Pulmonary artery endothelial cell (primary cell): ENCODE measurements at places on chromosomes 3 and 15.

GRCh38 chr3:58117561-58118181 is 93.1 kb downstream of the DNASE1L3 start:
- DNase-seq, result peak; percentile 80

GRCh38 chr3:155560135-155560534 is 184.7 kb downstream of the PLCH1 start:
- no peak for DNase-seq

DNA sequence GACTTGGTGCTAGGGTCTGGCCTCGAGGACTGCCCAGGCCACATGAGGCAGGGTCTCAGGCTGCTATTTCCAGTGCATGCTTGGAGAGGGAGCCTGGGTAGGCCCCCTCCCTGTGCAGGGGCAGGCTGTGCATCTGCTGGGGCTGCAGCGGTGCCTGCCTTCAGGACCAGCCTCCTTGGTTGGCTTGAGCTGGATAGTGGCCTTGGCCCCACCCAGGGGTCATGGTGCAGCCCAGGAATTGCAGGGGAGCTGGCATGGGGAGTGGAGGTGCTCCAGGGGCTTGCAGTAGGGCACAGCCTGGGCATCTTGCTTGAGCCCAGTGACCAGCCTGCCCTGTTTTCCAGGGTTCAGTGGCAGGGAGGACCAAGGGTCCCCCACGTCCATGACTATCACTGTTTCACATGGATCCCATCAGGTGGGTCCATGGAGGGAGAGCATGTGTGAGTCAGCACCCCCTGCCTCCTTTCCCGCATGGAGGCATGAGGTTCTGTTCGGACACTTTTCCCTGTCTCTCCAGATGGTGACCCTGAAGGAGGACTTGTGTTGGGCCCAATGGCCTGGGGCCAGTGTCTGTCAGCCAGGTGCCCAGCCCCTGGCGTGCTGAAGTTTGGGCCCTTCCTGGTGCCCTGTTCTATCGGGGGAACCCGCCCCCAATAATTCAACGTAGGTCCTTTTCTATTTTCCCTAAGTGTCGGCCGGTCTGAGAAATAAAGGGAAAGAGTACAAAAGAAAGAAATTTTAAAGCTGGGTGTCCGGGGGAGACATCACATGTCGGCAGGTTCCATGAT is 218.6 kb downstream of the SNRPN start:
- DNase-seq, result no peak

DNA sequence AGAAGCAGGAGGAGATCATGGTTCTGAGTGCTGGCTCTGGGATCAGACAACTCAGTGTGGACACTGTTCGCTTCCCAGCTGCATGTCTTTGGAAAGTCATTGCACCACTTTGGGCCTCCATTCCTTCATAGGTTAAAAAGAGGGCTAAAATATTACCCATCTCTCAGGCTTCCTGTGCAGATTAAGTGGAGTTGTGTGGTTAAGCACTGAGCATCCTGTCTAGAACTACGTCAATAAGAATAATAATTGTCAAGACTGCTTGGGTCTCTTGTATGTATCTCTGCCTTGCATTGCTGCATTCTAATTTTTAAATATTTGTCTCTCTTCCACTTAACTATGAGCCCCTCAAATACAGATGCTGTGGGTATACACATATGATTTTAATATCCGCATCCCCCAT is 22.3 kb downstream of the CFAP161 start:
- no peak for DNase-seq

- DNase-seq, result no peak
Observed at GRCh38 chr3:81922404-81922803, 161.0 kb upstream of the GBE1 start.

GRCh38 chr3:13866041-13866965 is 13.6 kb downstream of the WNT7A start:
- DNase-seq, result no peak

DNA sequence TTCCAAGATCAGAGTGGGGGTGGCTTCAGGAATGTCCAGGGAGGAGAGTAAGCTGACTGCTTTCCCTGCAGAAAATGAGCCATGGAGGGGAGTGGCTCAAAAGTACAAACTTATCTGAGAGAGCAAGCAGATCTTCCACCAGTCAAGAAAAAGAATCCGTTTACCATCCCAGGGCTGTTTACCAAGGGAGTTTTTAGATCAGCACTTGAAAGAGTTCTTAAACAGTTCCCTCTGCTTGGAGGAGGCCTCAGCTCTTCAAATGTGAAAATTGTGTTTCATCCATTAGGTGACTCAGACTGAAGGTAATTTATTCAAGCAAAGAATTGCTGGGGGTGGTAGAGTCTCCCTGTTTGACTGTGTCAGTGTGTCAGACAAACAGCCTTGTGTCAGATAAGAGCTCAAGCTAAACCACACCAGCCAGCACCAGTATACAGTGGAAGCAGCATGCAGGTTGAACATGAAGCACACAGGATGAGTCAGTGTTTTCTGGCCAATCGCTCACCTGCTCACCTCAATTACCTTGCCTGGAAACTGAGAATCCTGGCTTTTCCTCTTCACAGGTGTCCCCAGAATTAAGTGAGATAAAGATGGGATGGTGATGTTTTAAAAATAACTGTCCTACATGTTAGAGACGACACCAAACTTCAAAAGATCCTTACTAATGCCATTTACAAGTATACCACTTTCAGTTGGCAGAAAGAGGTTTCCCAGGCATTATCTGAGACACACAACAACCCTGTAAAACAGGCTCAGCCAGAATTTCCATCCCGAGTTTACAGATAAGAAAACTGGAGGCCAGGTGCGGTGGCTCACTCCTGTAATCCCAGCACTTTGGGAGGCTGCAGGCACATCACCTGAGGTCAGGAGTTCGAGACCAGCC is 21.7 kb downstream of the SH3BP5 start:
- no peak for DNase-seq

DNA sequence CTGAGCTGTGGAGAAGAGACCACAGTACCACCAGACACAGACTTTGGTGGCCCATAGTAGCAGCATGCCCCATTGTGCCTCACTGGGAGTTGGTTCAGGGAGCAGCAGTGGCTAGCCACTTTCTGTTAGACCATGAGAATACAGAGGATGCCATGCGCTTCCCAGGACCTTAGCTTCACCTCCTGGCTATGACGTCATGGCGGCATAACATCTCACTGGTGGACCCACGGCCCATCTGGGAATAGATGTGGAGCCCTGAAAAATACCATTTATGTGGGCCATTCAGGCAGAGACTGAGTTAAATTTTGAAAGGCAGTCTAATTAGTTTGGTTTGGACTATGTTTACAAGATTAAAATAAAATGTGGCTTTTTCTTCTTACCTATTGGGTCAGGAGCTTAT is 55.1 kb upstream of the NMD3 start:
- no peak for DNase-seq

DNA sequence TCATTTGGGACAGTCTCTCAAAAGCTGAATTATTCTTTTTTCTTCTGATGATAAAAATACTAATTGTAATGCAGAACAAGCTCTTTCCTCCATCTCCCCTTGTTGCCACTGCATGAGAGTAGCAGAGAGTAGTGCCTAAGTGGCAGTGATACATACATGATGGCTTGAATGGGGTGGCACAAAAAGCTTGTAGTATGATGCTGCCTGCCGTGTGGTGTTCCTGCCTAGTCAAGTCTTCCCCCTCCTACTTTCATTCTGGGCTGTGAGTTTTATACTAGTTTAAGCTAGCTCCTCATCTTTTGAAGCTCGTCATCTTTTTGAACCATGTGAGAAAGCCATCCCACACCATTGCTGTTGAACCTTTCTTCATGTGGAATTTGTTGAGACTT is 230.5 kb downstream of the NFKBIZ start:
- no peak for DNase-seq

DNA sequence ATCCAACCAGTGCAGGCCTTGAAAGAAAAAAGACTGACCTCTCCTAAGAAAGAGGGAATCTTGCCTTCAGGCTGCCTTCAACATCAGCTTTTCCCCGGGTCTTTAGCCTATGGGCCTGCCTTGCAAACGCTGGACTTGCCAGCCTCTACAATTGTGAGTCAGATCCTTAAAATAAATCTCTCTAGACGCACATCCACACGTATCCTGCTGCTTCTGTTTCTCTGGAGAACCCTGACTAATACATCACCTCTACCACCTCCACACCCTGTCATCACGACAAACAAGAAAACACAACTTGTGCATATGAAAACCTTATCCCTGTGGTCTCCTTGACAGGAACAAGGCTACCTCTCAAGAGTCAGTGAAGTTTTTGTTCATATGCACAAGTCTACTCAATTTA is 11.8 kb downstream of the CYFIP1 start:
- peak; percentile 64 for DNase-seq

- no peak for DNase-seq
Observed at GRCh38 chr3:66267031-66267430, 46.2 kb downstream of the SLC25A26 start.

GRCh38 chr3:46934498-46935167 is 41.9 kb downstream of the CCDC12 start:
- no peak for DNase-seq

- DNase-seq, result no peak
Observed at GRCh38 chr15:40582726-40583246, 11.3 kb upstream of the KNL1 start.

DNA sequence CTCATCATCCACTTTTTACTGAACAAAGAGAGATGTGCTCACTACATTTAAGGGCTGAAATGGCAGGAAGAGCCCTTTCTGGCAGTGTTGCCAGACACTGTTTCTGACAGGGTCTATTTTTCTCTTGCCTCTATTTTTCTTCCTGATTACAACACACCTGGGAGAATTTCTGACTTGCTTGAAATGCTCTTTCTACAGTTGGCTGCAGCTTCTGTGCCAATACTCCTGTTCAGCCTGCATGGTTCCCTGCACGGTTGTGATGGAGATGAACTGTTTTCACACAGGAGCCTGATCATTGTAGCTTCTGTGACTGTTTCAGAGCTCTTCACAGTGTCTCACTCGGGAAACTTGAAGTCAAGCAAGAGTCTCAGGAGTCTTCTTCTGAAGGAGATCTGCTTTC is 83.0 kb upstream of the DLG1 start:
- DNase-seq, result no peak

DNA sequence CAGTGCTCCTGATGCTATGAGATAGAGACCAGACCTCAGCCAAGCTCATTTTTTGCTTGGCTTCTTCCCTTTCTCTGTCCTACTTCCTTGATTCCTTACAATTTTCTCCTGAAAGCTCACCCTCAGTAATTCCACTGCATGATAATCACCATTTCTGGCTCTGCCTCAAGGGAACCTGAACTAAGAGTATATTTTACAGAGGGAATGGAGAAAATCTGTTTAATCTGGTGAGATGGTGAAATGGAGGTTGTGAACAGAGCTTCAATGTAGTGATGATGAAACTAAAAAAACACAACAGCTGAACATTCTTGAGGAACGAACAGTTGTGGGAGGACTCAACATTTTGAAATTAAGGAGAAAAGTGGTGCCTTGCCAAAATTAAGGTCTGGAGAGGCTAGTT is 16.3 kb downstream of the HHLA2 start:
- DNase-seq, result no peak

DNA sequence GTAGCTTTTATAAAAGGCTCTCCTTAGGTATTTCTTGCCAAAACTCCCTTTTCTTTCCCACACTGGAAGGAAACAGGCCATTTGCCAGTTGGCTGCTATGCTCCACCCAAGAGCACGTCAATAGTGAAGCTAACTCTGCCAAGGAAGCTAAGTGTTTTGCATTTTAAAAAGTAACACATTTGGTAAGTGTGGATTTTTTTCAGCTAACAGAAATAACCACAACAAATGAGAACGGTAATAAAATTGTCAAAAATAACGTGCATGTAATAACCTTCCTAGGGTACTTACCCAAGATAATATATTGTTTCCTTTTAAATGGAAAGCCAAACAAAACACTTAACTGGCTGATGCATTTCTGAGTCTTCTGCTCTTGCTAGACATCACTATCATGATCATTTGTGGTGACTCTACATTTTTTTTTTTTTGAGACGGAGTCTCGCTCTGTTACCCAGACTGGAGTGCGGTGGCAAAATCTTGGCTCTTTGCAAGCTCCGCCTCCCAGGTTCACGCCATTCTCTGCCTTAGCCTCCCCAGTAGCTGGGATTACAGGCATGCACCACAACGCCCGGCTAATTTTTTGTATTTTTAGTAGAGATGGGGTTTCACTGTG is 4.6 kb downstream of the DPP8 start:
- DNase-seq, result peak; percentile 43

- DNase-seq, result no peak
Observed at GRCh38 chr3:21954709-21955108, 203.7 kb upstream of the ZNF385D start.

- DNase-seq, result no peak
Observed at GRCh38 chr3:195931582-195932273, 23.4 kb upstream of the TNK2 start.

DNA sequence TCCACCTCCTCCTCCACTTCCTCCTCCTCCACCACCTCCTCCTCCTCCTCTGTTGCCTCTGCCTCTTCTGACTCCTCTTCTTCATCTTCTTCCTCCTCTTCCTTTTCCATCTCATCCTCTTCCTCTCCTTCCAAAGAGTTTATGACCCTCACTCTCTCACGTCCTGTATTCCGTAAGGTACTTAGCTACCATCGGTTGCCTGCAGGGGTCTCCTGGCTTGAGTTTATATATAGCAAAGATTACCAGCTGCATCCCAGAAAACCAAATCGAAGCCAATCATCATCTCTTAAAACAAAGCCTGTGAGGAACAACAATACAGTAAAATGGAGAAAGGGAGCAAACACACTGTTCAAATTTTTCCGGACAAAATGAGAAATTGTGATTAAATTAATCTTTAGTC is 317.4 kb downstream of the C3orf38 start:
- no peak for DNase-seq

- no peak for DNase-seq
Observed at GRCh38 chr15:22839046-22839695, 705 bp downstream of the NIPA2 start.

DNA sequence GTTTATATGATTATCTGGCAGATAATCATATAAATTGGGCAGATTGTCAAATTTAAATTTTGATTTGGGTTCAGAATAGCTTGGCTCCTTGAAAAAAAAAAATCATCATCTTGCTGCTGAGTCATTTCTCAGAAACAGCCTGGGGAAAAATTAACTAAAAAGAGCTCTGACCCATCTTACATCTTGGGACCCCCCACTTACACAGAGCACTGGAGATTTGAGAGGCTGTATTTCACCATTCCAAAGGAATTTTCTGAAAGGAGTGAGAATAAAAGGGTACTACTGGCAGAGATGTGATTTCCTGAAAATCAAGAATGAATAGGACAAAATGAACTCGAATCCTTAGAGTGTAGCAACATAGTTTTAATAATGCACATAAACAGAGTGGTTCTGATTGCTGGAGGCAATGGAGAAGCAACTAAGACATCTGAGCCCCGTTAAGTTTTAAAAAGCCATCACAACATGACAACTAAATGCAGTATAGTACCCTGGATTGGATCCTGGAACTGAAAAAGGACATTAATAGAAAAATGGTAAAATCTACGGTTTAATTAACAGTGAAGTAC is 97.5 kb downstream of the RFTN1 start:
- DNase-seq, result no peak

DNA sequence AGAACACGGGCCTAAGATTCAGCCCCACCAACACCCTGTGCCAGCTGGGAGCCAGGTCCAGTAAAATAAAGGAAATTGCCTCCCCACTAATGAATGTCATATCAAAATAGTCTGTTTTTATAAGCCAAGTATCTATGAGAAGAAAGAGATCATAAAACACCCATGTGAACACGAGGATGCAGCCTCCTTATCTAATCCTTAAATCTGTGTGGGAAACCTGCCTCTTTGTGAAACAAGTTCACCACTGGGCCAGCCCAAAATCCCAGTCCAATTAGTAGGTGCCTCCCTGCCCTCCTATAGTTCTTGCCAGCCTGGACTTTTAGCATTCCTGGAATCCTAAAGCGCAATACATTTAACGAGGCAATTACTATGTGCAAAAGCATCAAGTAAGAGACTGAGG is 42.0 kb downstream of the SCAPER start:
- no peak for DNase-seq
